ENCODE measurements at places on chromosomes 3 and 15.

DNA sequence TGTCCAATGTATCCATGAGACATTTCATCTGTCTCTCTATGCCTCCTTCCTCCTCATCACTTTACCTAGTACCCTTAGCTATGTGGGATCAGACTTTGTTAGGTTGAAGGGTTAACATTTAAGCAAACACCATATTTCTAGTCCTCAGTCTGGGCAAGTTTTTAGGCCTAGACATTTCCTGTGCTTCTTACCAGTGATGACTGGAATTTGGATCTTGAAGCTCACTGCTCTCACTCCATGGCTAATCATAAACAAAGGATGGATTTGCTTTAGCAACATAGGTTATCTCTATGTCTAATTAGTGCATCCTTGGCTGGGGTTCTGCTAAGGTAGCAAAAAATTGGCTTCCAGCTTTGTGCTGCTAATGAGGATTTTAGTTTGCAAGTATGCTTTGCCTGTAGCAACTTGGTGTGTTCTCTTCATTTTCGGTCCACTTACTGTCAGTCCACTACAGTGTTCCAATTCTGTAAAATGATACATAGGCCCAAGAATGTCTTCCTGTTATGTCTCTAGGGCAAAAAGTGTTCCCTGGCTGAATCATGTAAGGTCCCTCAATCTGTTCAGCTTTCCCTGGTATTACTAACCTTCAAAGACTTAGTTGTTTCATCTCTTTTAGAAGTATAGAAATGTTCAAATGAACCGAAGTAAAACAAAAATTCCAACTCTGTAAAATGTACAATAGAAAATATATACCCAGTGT is 615.4 kb downstream of the CADM2 start:
- DNase-seq = no peak

- DNase-seq = no peak
Observed at GRCh38 chr15:63981596-63982320, 64.5 kb downstream of the DAPK2 start.

- no peak for DNase-seq
Observed at GRCh38 chr3:139430493-139430892, 41.0 kb upstream of the COPB2 start.

- no peak for DNase-seq
Observed at GRCh38 chr3:28936154-28936553, 344.7 kb upstream of the RBMS3 start.

DNA sequence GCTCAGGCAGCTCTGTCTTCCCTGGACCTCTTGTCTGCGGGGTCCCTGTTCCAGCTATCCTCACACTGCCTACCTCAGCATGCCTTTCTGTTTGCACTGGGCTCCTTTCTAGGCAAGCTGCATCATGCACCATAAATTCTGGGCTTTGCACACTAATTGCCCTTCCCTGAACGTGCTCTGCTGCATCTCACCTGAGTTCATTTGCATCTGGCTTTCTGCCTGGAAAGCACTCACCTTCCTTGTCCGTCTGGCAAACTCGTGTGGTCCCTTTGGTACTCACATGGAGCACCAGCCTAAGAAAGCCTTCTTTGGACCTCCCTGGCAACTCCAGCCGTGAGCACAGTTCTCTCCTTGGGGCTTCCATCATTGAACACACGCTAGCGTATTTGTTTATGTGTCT is 365.6 kb downstream of the SV2B start:
- no peak for DNase-seq

- no peak for DNase-seq
Observed at GRCh38 chr3:44226573-44226972, 15.1 kb upstream of the TOPAZ1 start.

GRCh38 chr3:71444861-71445259 is 138.7 kb downstream of the FOXP1 start:
- DNase-seq = no peak

DNA sequence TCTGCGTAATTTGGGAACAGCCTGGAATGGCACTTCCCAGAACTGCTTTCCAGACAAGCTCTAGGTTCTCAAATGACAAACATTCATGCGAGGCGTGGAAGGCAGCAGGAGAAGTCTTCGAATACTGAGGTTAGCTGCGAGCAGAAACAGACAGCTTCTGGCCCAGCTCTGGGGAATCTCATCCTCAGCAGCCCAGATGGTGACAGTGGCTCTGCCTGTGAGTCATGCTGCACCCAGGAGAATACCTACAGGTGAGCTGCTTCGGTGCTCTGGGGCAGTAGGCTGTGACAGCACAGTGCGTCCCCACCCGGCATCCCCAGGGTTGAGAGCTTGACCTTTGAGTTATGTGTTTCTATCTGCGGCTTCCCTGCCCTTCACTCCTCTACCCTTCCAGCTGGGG is 258.6 kb downstream of the KLF13 start:
- DNase-seq = no peak

DNA sequence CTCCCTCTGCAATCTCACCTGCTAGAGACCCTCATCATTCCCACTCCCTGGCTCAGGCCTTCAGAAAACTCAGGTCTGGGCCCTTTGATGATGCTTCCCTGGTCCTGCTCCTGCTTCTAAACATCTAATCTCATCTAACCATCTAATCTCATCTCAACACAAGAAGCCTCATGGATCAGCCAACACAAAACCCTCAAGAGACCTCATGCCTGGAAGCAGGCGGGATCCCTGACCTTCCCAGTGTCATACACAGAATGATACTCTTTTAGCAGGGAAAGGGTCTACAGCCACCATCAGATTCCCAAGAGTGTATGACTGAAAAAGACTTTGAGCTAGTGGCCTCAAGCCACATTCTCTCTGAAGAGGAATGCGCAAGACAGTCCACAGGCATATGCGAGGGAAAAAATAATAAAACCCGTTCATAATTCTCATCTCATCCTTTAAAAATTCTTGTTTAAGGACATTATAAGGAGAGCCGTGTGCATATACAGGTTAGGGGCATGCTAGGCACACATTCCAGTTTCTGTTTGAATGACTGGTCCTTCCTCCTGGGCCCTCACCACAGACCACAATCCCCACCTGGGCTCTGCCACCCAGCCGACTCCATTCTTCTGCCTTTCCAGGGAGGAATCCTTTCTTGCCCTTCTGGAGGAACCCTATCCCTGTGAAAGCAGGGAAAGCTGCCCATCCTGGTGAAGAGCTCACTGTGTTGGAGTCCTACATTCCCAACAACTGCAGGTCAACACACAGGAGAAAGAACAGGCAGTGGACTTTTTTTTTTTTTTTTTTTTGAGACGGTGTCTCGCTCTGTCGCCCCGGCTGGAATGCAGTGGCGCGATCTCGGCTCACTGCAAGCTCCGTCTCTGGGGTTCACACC is 2.2 kb downstream of the ZXDC start:
- DNase-seq = no peak

- no peak for DNase-seq
Observed at GRCh38 chr3:4759689-4760312, 219.4 kb upstream of the BHLHE40 start.

- no peak for DNase-seq
Observed at GRCh38 chr3:22959593-22959992, 243.5 kb upstream of the UBE2E2 start.

GRCh38 chr3:66399529-66400232 is 101.1 kb downstream of the LRIG1 start:
- no peak for DNase-seq

DNA sequence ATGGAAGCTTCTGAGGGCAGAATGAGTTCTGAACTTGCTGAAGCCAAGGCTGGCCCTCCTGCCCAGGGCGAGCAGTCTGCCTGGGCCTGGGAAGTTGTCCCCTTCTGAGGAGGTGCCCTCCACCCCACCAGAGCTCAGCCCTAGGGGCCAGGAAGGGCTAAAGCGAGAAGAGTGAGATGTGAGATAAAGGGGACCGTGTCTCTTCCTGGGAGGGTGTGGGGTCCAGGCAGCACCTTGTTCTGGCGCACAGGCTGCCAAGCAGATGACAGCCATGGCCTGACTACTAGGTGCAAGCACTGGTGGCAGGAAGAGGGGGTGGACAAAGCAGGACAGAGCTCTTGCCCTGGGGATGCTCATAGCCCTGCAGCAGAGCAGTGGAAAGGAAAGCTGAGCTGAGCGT is 3.7 kb downstream of the PAK6 start:
- no peak for DNase-seq

GRCh38 chr3:71397046-71397445 is 186.5 kb downstream of the FOXP1 start:
- DNase-seq = no peak
